ENCODE measurements at places on chromosomes 2 and 18.

- DNase-seq = no peak
- H3K4me3 ChIP-seq = no peak overlapping the region
- no peaks in the 10 kb centered on the region for H3K27me3 ChIP-seq
- H3K4me1 ChIP-seq = no peaks in the 10 kb centered on the region
- H3K36me3 ChIP-seq = no peaks in the 10 kb centered on the region
These were observed 3.1 kb downstream of the ARHGAP15 start for GRCh38 chr2:143132355-143132754.

- H3K36me3 ChIP-seq = peaks cover 13% of the 10 kb centered on the region
- no peak overlapping the region for H3K27ac ChIP-seq
- DNase-seq = no peak
- H3K27me3 ChIP-seq = no peaks in the 10 kb centered on the region
- H3K4me3 ChIP-seq = no peak overlapping the region
- peaks cover 6% of the 10 kb centered on the region for H3K4me1 ChIP-seq
These were observed 1.7 kb downstream of the MEIS1 start for GRCh38 chr2:66436581-66437001.

- no peaks in the 10 kb centered on the region for H3K36me3 ChIP-seq
- H3K27ac ChIP-seq = no peak overlapping the region
- H3K4me3 ChIP-seq = no peak overlapping the region
- no peaks in the 10 kb centered on the region for H3K4me1 ChIP-seq
- no peak for DNase-seq
These were observed 97.4 kb upstream of the CYRIA start for GRCh38 chr2:16763056-16763455.

GRCh38 chr2:10551496-10551895 is 103.4 kb upstream of the ODC1 start:
- H3K27ac ChIP-seq = no peak overlapping the region
- H3K4me1 ChIP-seq = peaks cover 3% of the 10 kb centered on the region
- DNase-seq = no peak
- no peaks in the 10 kb centered on the region for H3K36me3 ChIP-seq
- no peaks in the 10 kb centered on the region for H3K27me3 ChIP-seq
- no peak overlapping the region for H3K4me3 ChIP-seq

- no peak overlapping the region for H3K27ac ChIP-seq
- H3K4me1 ChIP-seq = no peaks in the 10 kb centered on the region
- H3K36me3 ChIP-seq = no peaks in the 10 kb centered on the region
- DNase-seq = no peak
These were observed 177.2 kb downstream of the TXNL1 start for GRCh38 chr18:56461151-56461550.

- no peaks in the 10 kb centered on the region for H3K27me3 ChIP-seq
- no peak overlapping the region for H3K27ac ChIP-seq
- H3K36me3 ChIP-seq = no peaks in the 10 kb centered on the region
- no peaks in the 10 kb centered on the region for H3K4me1 ChIP-seq
These were observed 59.0 kb downstream of the RASGRP3 start for GRCh38 chr2:33535421-33535820.

DNA sequence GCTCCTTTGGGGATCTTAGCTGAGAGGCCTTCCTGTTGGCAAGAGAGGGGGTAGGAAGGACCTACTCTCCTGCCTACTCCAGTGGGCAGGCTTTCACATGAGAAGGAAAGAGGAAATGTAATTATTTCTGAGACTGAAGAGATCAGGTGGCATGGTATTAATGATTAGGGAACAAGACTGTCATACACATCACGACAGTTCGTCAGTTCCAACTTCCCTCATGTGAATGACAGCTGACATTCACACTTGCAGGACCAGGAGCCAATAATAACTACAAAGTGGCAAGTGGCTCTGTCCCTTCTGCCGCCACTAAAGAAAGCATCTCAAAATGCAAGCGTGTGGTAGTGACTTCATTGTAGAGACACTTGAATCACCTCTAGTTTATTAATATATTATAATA is 90.0 kb downstream of the ZCCHC2 start:
- no peak overlapping the region for H3K27ac ChIP-seq
- no peaks in the 10 kb centered on the region for H3K27me3 ChIP-seq
- H3K4me1 ChIP-seq = peaks cover 9% of the 10 kb centered on the region
- DNase-seq = no peak

GRCh38 chr2:56127463-56128152 is 56.2 kb upstream of the CCDC85A start:
- no peaks in the 10 kb centered on the region for H3K36me3 ChIP-seq
- H3K4me1 ChIP-seq = no peaks in the 10 kb centered on the region
- no peaks in the 10 kb centered on the region for H3K27me3 ChIP-seq

DNA sequence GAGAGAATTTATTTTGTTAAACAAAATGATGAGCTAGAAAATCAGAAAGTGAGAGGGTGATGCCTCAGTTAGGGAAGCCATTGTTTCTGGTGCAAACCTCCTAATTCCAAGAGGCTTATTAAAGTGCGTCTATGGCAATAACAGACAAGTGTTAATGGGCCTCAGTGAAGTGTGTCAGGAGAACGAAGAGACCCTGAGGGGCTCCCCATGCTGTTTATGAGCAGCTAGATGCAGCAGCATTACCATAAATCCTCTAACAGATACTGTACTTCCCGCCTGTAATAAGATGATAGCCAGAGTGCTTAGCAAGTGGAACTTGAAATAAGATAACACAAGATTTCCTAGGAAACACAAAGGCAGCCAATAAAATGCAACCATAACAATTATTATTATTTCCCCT is 157.4 kb downstream of the MYT1L start:
- no peak overlapping the region for H3K27ac ChIP-seq
- H3K4me3 ChIP-seq = no peak overlapping the region
- H3K36me3 ChIP-seq = no peaks in the 10 kb centered on the region
- H3K4me1 ChIP-seq = no peaks in the 10 kb centered on the region
- no peaks in the 10 kb centered on the region for H3K27me3 ChIP-seq
- DNase-seq = no peak

DNA sequence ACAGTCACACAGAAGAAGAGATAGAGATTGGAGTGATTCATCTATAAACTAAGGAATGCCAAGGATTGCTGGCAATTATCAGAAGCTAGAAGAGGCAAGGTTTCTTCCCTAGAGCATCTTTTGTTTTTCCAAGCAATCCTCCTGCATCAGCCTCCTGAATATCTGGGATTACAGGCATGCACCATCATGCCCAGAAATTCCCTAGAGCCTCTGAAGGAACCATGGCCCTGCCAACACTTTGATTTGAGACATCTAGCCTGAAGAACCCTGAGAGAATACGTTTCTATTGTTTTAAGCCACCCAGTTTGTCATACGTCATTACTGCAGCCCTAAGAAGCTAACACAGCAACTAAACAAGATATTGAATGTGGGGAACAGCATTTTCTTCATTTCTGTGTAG is 525.0 kb downstream of the ERBB4 start:
- no peaks in the 10 kb centered on the region for H3K27me3 ChIP-seq
- H3K36me3 ChIP-seq = no peaks in the 10 kb centered on the region
- no peak for DNase-seq

DNA sequence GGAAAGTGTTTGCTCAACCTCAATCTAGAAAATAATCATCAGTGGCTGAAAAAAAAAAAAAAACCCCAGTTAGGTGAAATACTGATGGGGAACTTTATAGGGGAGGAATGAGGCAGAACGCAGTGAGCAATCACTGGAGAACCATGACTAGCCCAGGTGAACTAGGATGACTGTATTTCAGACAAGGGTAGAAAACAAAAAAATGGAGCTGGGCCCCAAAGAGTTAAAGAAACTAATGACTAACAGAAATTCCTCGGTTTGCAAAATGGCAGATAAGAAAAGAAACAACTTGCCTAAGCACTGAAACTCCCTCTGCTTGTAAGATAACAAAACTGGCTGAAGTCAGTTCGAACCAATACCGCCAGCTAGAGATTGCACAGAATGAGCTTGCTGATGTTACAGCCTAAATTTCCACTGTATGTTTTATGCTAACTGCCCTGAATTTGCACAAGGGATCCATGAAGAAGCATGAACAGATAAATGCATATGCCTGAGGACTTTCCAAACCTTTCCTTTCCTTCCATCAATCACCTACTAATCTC is 245.9 kb downstream of the METTL4 start:
- H3K36me3 ChIP-seq = no peaks in the 10 kb centered on the region
- no peaks in the 10 kb centered on the region for H3K27me3 ChIP-seq
- H3K4me1 ChIP-seq = peaks cover 5% of the 10 kb centered on the region
- no peak overlapping the region for H3K4me3 ChIP-seq
- H3K27ac ChIP-seq = no peak overlapping the region

GRCh38 chr18:49459404-49460171 is 857 bp downstream of the DYM start:
- no peak overlapping the region for H3K27ac ChIP-seq
- peak overlapping the region; percentile 97 for H3K4me3 ChIP-seq
- H3K27me3 ChIP-seq = no peaks in the 10 kb centered on the region
- DNase-seq = no peak

DNA sequence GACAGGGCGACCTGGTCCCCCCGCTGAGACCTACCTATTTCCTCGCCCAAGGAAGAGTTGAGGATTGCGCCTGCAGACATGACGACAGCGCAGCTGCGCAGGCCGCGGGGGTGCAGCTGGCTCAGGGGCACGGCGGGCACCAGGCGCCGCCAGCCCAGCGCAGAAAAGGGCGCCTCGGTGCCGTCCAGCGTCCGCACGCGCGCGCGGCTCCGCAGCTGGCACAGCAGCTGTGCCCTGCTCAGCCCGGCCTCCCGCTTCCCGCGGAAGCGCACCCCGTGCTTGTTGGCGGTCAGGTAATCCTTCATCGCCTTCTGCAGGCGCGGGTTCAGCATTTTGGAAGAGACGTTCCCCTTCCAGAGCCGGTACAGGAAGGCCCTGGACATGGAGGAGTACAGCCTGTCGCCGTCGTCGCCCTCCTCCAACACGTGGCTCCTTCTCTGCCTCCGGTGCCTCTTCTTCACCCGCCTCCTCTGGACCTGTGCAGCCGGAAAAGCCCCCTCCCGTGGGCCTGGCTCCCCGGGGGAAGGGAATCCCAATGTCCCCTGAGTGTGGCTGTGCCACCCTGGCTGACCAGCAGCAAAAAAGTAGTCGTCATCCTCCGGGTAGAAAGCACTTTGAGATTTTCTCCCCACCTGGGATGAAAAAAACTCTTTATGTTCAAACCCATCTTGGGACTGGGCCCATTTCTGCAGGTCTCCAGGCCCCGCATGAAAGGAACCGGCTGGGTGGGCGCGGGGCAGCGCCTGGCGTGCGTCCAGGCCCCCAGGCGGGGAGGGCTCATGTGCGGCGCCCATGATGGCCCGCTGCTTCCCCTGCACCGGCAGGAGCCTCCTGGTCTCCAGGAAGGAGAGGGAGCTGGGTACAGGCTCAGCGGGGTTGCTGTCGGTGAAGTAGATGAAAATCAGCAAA is 42.7 kb downstream of the ST6GAL2 start:
- H3K27me3 ChIP-seq = no peaks in the 10 kb centered on the region
- no peak overlapping the region for H3K27ac ChIP-seq
- DNase-seq = no peak
- no peak overlapping the region for H3K4me3 ChIP-seq

- no peaks in the 10 kb centered on the region for H3K27me3 ChIP-seq
- no peak overlapping the region for H3K4me3 ChIP-seq
- no peaks in the 10 kb centered on the region for H3K4me1 ChIP-seq
- no peaks in the 10 kb centered on the region for H3K36me3 ChIP-seq
These were observed 60.7 kb downstream of the EN1 start for GRCh38 chr2:118786746-118787145.

DNA sequence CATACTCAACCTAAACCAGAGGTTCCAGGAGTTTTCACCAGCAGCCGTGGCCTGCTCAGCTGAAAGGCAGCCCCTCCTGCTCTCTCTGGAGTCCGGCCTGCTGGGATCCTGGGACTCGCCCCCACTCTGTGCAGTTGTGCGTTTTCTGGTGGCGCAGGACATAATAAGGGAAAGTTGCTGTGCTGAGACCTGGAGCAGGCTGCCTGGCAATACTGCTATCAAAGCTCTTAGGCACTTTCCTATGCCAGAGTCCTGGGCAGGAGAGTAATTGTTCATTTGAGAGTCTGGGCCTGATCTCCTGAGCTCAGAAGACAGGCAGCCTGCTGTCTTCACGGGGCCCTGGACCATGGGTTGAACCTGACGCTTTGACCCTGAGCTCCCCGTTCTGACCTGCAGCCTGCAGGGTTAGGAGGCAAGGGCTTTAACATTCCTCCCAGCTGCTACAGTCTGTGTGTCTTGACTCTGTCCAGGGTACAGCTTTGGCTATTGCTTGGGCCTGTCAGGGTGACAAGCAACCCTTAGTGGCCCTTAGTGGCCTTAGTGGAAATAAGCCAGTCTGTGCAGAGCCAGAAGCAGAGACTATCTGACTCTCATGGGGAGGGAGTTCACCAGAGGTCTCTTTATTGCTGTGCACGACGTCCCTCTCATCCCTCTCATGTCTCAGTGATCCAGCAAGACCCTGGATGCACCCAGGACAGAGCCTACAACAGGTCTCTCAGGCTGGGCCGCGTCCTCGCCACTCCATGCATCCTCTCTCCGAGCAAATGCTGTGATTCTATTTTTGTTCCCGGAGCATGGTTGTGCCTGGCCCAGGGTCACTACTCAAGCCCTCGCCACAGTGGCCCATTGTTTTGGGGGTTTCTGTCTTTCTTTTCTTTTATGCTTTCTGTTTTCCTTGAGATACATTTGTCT is 60.6 kb downstream of the ACKR3 start:
- no peaks in the 10 kb centered on the region for H3K36me3 ChIP-seq
- H3K27me3 ChIP-seq = no peaks in the 10 kb centered on the region
- H3K27ac ChIP-seq = no peak overlapping the region
- no peak for DNase-seq
- H3K4me1 ChIP-seq = peaks cover 7% of the 10 kb centered on the region

DNA sequence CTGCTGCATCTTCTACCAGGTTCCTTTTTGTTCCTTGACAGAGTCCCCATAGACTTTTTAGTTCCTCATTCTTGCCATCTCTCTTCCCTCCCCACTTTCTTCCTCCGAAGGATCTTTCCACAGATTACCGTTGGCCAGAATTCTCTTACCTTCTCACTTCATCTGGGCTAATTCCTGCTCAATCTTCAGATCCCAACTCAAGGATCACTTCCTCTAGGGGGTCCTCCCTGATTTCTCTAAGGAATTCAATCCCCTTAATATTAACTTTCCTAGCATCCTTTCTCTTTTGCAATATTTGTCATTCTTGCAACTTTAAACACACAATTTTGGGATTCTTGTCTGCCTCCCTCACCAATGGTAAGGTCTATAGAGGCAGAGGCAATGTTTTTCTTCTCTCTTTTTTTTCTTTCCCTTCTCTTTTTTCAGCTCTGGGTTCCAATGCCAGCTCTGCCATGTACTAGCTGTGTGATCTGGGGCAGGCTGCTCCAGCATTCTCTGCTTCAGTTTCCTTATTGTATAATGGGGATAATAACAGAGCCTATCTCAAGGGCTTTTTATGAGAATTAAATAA is 5.4 kb upstream of the KCNE4 start:
- no peaks in the 10 kb centered on the region for H3K36me3 ChIP-seq
- H3K27ac ChIP-seq = peak overlapping the region; percentile 55
- DNase-seq = no peak
- peaks cover 8% of the 10 kb centered on the region for H3K4me1 ChIP-seq
- H3K27me3 ChIP-seq = no peaks in the 10 kb centered on the region
- H3K4me3 ChIP-seq = no peak overlapping the region

- no peak for DNase-seq
- no peaks in the 10 kb centered on the region for H3K4me1 ChIP-seq
- H3K27ac ChIP-seq = no peak overlapping the region
These were observed 66.8 kb upstream of the NCK2 start for GRCh38 chr2:105677901-105678300.

All from trophoblast cell (in vitro differentiated cells and primary cell).